ENCODE measurements at places on chromosomes 11 and 22.
A peak's percentile ranks its signal among the peaks of the same experiment; 100 is the strongest.

DNA sequence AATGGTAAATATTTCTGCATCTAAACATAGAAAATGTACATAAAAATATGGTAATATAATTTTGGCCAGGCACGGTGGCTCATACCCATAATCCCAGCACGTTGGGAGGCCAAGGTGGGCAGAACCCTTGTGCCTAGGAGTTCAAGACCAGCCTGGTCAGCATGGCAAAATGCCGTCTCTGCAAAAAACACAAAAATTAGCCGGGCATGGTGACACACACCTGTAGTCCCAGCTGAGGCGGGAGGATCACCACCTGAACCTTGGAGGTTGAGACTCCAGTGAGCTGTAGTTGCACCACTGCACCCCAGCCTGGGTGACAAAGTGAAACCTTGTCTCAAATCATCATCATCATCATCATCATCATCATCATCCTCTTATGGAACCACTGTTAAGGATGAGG lies 230.6 kb upstream of the NCAM1 start:
- DNase-seq = no peak

- no peak for DNase-seq
Observed at GRCh38 chr11:99545616-99546015, 524.9 kb downstream of the CNTN5 start.

- DNase-seq = no peak
Observed at GRCh38 chr11:7020183-7020917, at the start of the genes NLRP14 and ZNF214. NLRP14 (plus strand) TSS chr11:7020479; CDS start chr11:7038587, 18,108 bp downstream. ZNF214 (minus strand) TSS chr11:7020346; CDS start chr11:7002835, 17,511 bp downstream.

DNA sequence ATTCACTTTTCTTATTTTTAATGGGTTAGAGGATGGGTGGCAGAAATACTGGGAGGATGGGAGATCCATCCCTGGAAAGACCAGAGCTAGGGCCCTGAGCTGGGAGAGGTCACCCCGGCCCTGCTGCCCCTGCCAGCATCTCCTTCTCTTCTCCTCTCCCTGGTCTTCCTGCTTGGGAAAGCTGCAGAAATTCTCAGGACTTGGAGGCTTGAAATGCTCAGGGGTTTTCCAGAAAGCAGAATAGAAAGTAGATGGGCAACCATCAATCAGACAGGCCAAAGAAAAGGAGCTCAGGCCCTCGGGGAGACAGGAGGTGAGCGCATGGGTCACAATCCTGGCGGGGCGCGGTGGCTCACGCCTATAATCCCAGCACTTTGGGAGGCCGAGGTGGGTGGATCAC lies 1.5 kb downstream of the APOBEC3H start:
- DNase-seq = no peak

- DNase-seq = peak; percentile 12
Observed at GRCh38 chr22:37996079-37996478, 11.7 kb upstream of the SOX10 start.

DNA sequence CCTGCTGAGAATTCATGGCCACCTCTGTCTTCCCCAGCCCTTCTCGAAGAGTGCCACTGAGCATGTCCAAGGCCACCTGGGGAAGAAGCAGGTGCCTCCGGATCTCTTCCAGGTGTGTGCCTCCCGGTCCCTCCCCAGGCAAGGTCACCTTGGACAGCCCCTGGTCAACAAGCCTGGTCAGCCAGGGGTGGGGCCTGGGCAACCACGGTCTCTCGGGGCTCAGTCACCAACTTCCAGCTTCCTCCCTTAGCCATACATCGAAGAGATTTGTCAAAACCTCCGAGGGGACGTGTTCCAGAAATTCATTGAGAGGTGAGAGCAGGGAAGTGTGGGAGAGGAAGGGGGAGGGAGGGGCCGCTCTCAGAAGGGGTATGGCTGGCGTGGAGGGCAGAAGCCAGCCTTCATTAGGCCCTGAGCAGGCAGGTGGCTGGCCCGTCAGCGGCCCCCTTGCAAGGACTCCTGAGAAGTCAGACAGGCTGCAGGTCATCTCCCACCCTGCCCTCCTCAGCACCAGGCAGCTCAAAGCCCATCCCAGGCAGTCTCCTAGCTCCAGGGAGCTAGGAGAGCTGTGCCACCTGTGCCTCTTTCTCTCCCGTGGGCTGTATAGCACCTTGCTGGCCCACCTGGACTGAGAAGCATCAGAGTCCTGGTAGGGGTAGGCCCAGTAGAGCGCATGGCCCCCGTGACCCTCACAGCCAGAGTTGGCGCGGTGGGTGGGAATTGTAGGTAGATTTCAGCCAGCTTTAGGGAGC lies 9.3 kb upstream of the ANKRD13D start:
- DNase-seq = no peak

GRCh38 chr11:57120192-57120965 lies 61.4 kb upstream of the LRRC55 start:
- DNase-seq = no peak

DNA sequence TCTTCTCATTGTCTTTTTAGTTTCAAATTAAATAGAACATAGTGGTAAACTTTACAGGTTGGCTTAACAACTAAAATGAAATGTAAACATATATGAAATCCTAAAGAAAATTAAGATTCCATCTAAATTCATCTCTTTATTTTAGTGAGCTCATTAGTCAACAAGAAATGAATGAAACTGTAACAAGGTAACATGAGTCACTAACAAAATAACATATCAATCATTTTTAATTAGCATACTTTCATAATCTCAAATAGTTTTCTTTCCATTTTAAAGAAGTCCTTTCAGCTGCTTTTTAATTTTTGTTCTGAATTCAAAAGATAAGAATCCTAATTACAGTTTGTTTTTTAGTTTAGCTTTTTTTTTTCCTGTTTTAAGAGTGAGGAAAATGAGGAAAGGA lies 688.6 kb upstream of the TENM4 start:
- no peak for DNase-seq

GRCh38 chr11:65663639-65664200 lies 1.0 kb upstream of the RELA start:
- peak; percentile 65 for DNase-seq

GRCh38 chr11:23729088-23729487 lies 767.8 kb upstream of the LUZP2 start:
- DNase-seq = no peak

GRCh38 chr22:40414311-40414710 lies 43.9 kb downstream of the SGSM3 start:
- DNase-seq = no peak

- no peak for DNase-seq
Observed at GRCh38 chr11:123798513-123799252, 7.5 kb downstream of the OR6M1 start.

- DNase-seq = no peak
Observed at GRCh38 chr11:133606124-133606523, 73.8 kb upstream of the OPCML start.

- no peak for DNase-seq
Observed at GRCh38 chr22:24384131-24384530, 43.3 kb upstream of the ADORA2A start.

DNA sequence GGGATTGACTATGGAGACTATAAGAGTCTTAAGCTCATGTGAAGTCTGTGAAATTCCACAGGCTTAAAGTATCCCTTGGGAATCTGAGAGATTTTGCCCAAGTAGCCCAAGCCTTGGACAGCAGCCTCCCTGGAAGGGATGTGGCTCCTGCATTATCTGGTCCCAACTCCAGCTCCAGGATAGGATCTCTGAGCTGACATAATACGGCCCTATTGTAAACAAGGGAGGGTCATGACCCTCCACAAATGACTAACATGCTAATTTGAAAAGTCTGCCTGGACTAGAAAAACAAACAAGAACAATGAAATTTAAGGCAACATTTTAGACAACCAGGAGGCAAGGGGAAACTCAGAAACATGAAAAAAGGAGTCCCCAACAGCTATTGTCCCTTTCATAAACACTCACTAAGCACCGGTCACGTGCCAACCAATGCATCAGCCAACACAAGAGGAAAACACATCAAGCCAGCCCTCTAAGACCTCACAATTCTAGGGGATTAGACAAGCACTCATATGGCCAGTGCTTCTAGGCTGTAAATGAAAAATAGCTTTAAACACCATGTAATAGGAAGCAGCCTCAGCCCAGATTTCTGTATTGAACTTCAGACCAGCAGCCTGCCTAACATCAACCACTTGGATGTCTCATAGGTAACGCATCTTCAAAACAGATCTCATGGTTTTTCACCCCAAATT lies 101.2 kb upstream of the TIMP3 start:
- no peak for DNase-seq

- no peak for DNase-seq
Observed at GRCh38 chr11:117070016-117070415, 28.2 kb downstream of the SIK3 start.

DNA sequence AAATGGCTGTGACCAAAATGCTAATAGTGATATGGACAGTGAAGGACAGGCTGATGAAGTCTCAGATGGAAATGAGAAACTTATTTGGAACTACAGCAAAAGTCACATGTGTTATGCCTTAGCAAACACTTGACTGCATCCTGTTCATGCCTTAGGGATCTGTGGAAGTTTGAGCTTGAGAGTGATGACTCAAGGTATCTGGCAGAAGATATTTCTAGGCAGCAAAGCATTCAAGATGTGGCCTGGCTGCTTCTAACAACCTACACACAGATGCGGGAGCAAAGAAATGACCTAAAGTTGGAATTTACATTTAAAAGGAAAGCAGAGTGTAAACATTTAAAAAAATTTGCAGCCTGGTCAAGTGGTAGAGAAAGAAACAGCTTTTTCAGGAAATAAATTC lies 28.1 kb upstream of the CD81 start:
- DNase-seq = no peak

DNA sequence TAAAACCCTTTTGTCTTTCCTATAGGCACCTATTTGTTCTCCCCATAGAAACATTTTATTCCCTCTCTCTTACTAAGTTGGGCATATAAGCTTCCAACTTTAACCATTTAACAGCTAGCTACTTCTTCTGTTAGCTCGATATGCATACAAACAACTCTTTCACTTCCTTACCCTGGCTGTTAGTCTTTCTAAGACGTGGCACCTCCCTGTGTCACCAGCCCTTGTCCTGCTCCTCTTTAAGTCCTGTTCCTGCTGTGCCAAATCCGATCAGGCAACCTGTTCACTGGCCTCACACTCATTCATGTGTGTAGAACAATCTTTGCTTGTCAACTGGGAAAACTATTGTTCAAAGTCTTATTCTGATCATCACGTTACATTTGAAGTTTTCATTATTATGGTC lies 1376.1 kb upstream of the TENM4 start:
- no peak for DNase-seq

DNA sequence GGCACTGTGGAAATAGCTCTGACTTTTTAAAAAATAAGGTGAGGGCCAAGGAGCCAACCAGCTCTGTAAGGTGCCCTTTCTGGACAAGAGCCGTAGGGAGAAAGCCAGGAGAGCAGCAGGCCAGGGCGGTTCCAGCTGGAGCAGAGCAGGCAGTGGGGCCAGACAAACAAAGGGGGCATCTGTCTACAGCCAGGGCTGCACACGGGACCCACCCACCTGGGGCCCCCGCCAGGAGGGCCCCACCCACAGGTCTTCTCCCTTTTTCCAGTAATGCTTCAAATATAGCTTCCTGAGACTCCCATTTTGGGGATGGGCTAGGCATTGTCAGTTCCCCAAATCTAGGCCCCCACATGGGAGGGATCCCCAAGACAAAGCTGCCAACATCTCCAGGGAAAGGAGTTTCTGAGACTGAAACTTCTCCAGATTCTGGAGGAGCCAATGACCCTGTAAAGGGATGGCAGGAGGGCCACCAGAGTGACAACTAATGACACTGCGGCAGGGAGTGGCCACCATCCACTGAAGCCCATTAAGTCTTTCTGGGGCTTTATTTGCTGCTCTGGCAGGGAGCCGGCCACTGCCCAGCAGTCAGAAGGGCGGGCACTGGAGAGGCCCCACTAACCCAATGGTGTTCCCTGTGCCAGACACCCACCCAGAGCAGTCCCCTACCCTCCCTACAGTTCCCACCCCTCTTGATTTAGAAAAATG lies 1.9 kb downstream of the ZFTA start:
- DNase-seq = no peak

DNA sequence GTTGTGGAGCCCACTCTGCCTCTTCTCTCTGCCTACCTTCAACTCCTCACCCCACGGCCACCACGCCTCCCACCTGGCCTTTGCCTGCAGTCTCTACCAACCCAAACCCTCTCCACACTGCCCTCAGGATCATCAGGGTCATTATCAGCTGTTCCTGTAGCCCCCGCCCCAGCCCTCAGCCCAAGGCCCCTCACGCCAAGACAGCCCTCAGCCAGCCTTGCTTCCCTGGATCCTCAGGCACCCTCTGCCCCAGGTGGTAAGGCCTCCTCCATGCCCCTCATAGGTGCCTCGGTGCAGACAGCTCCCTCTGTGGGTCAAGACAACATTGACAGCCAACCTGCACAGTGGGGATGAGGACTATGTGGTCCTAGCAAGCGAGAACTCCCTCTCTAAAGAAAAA lies 1.7 kb downstream of the SBF1 start:
- DNase-seq = peak; percentile 62

DNA sequence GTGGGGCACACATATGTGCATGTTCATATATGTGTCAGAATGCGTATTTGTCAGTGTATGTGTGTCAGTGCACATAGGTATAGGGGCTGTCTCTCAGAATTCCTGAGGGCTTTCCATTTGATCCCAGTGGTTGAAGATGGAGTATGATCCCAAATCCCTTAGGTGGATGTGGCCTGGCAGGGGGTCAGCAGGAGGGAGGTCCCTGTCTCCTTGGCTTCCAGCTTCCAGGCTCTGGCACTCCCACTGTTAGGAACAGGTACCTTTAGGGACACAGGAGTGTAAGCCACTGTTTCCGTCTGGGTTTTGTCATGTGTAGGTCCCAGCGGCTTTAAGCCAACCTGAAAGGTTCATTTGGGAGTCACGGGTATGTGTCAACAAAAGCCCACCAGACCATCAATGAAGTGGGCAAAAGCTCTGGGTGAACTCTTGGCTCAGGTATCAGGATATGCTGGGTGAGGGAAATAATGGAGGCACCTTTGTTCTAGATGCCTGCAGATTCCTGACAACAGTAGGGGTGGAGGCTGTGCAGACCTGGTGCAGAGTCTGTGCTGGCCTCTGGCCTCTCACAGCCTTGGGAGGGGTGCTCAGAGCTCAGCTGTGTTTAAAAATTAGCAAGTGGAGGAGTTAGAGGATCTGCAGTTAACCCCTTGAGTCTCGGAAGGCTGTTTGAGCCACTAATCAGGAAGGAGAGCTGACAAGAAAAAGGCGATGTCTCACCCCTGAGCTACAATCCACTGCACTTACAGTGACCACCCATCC lies 9.0 kb downstream of the KCNQ1OT1 start:
- DNase-seq = no peak

GRCh38 chr11:50423208-50423607 lies 390.5 kb downstream of the OR4C45 start:
- DNase-seq = no peak

GRCh38 chr11:67538306-67538705 lies 15.1 kb upstream of the CABP2 start:
- DNase-seq = no peak

GRCh38 chr22:39940757-39941305 lies 19.4 kb upstream of the TMA7B start:
- DNase-seq = no peak

Data from stimulated activated naive CD8-positive, alpha-beta T cell treated with anti-CD3 and anti-CD28 coated beads, Interleukin-15, Interleukin-2, amounts not matched to agents 100 U/mL and 50 U/mL, for 24 hours (primary cell).